ENCODE measurements at places on chromosomes 3 and 15.

GRCh38 chr15:61063875-61064320 is 165.2 kb downstream of the RORA start:
- no peak for DNase-seq

- DNase-seq = peak; percentile 21
Measured at GRCh38 chr15:81073801-81074200, 60.3 kb upstream of the CFAP161 start.

- no peak for DNase-seq
Measured at GRCh38 chr3:147654827-147655226, 245.7 kb downstream of the ZIC1 start.

DNA sequence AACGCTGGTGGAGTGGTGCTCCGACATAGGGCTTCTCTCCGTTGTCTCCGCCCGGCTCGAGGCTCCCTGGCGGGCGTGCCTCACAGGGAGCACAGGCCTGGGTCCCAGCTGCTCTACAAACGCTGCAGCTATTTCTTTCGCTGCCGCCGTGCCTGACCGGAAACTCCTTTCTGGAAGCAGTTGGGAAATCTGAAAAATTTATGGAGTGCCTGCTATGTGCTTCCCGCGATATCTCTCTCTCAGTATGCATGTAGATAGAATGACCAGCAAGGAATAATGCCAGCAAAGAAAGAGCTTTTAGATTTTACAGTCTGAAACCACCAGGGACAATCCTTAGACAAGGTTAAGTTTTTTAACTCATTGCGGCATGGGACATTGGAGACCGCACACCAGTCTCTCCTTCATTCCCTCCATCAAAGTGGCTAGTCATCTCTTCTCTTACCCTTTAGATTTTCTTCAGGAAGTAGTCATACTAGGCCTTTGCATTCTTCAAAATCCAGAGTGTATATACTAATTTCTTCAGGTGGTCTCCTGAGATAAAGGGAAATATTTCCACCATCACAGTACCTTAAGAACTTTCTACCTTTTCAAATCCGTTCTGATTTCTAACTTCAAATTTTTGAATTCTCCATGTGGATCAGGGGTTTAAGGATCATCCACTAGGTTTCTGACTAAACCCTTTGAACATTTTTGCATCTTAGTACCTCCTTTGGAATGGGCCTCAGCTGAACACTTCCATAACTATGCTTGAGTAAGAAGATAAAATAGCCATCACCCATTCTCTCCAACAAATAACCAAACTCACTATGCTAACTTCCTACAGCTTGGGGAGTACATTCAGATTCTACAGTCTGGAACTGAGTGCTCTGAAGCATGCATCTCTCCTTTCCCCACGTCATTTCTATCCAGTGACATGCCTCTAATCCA is 1.1 kb upstream of the NPHP3 start:
- no peak for DNase-seq

DNA sequence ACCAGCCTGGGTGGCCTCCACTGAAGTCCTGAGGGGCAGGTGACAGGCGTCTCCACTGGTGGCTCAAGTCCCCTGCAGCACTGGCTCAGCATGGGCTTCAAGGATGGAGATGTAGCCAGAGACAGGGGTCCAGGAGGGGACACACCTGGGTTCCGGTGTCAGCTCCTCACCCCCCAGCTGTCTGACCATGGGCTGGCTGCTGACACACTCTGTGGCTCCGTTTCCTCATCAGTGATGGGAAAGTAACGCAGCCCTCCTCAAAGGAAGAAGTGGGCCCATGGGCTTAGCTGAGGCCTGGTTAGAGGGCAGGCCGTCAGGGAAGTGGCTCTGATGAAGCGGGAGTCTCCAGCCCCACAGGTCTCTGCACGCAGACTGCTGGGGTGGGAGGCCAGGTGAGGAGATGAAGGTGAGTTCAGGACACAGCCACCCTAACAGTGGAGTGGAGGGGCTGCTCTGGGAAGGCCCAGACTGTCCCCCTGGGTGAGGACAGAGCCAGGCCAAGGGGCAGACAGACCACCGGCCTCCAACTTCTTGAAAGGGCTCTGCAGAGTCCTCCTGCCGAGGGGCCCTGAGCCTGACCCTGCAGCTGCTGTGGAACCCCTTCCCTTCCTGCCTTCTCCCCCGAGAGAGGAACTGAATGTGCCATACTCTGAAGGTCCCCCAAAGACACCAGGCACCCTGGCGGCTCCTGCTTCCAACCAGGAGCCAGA is 24.0 kb downstream of the PSTPIP1 start:
- DNase-seq = no peak

DNA sequence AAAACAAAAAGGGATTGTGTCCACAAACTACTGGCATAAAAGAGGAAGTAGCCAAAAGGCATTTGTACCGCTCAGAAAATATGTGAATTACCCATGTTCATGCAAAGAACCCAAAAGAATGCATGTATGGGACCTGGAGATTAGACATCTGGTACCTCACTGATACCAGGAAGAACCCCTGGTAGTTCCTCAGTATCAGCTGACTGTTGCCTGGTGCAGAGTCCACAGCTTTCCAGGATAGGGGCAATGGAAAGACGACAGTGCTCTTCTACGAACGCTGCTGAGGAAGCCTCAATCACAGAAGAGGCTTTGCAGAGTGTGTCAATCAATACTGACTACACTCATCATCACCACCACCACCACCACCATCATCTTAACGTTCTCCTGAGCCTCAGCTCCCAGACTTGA is 63.3 kb downstream of the ATP8B4 start:
- no peak for DNase-seq

- DNase-seq = no peak
Measured at GRCh38 chr3:99366663-99367429, 271.5 kb upstream of the COL8A1 start.

DNA sequence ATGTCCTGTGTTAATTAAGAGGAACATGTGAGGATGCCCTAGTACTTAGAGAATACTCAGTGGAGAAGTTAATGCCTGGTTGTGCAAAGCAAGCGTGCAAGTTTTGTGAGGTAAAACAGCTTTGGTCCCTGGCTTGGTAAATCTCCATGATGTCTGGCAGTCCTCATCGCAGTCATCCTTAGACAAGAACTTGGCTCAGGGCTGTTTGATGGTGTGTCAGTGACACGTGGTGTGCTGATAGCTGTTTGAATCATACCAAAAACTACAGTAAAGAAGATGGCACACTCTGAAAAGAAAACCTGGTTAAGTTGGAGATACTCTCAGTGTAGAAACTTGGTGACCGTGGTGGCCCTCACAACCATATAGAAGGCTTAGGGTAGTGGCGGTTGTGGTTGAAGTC is 361.7 kb downstream of the FEZF2 start:
- no peak for DNase-seq

- no peak for DNase-seq
Measured at GRCh38 chr3:117963858-117964257, 1070.8 kb downstream of the IGSF11 start.

Measured in bone marrow (tissue), 2 donors.